Fibroblast of villous mesenchyme (primary cell): ENCODE measurements at places on chromosomes 1 and 21. TPM values are rescaled to one million over a fixed set of nuclear protein-coding genes. Genes with fewer than 3 reads are reported as not detected.

RNU1-3 gene
- under 0.01 TPM in 1 of 2 replicates, not detected in the other for total RNA-seq

SEC16B gene
- total RNA-seq = 1.3 and 1.6 TPM in 2 replicates

TCHH gene
- total RNA-seq = under 0.01 TPM in 1 of 2 replicates, not detected in the other

TNFRSF9 gene
- 0.32 and 0.43 TPM in 2 replicates for total RNA-seq

SUMO3 gene
- total RNA-seq = 81.5 and 102 TPM in 2 replicates

RBM15 gene
- total RNA-seq = 42.2 and 54.0 TPM in 2 replicates

F13B gene
- not detected in 2 replicates for total RNA-seq

S100A13 gene
- 160 and 178 TPM in 2 replicates for total RNA-seq

PBX1 gene
- total RNA-seq = 62.8 and 67.4 TPM in 2 replicates

OR2L2 gene
- total RNA-seq = under 0.01 TPM in 1 of 2 replicates, not detected in the other
